Lung microvascular endothelial cell (primary cell): ENCODE measurements at places on chromosomes 6 and 20. TPM values are rescaled to one million over a fixed set of nuclear protein-coding genes. Genes with fewer than 3 reads are reported as not detected.

Gene ANKS1A
- total RNA-seq: 13.7 and 35.1 TPM in 2 replicates

Gene MTFR2
- 0.60 and 1.1 TPM in 2 replicates for total RNA-seq

Gene MACROD2
- under 0.01 and 0.40 TPM in 2 replicates for total RNA-seq

Gene TRIM10
- under 0.01 TPM in 1 of 2 replicates, not detected in the other for total RNA-seq

Gene BACH2
- 2.8 TPM in 2 replicates for total RNA-seq

Gene TTK
- 2.2 and 8.7 TPM in 2 replicates for total RNA-seq

GRCh38 chr20:34951652-34952051, 4.0 kb downstream of the GSS start:
- DNase-seq: peak; percentile 79

DNA sequence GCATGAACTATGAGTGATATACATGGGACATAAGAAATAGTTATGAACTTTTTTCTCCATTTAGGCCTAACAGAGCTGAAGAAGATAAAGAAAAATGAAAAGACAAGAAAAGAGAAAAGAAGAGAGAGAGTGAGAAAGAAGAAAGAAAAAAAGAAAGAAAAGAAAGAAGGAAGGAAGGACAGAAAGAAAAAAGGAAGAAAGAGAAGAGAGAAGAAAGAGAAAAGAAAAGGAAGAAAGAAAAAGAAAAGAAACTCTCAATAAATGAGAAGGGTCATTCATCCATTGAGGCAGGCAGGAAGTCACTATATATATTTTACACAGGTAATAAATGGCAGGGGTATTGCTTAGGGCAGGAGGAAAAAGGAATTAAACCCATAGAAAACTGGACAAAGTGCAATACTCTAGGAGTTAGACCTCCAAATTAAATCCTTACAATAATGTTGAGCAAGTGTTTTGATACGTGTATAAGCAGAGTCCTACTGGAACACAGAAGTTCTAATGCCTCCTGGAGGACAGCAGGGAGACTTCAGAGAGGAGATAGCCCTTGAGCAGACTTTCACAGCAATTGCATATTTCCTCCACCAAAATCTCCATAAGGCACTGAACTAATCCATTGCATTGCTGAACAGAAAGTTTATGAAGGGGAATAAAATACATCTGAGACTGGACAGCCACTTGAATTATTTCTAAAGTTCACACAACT, 86.4 kb upstream of the TENT5A start:
- no peak for DNase-seq

- no peak for DNase-seq
These were observed 172.1 kb upstream of the RUNX2 start for GRCh38 chr6:45156075-45156474.

DNA sequence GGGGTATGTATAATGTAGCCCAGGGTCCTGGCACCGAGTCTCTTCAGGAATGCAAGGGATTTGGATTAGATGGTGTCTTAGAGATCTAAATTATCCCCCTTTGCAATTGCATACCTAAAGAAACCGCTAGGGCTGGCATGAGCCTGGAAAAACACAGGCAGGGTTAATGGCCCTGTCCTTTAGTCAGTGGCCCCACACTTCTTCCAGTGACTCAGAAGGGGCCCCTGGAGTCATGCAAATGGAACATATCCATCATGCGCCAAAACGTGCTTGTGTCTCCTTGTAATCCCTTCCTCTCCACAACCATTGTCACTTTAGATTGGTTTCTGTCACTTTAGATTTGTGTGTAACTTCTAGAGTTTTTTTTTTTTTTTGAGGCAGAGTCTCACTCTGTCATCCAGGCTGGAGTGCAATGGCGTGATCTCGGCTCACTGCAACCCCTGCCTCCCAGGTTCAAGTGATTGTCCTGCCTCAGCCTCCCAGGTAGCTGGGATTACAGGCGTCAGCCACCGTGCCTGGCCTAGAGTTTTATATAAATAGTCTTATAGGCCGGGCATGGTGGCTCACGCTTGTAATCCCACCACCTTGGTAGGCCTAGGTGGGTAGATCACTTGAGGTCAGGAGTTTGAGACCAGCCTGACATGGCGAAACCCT, 8.7 kb upstream of the MYBL2 start:
- no peak for DNase-seq

DNA sequence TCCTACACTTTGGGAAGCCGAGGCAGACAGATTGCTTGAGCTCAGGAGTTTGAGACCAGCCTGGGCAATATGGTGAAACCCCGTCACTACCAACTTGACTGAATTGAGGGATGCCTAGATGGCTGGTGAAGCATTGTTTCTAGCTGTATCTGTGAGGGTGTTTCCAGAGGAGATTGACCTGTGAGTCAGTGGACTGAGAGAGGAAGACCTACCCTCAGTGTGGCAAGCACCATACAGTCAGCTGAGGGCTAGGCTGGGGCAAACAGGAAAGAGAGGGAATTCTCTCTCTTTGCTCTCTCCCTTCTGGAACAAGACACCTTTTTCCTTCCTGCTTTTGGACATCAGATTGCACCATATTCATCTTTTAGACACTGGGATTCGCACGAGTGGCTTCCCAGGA, 3.7 kb upstream of the ZUP1 start:
- peak; percentile 60 for DNase-seq

Gene APOM
- total RNA-seq: 0.22 and 0.40 TPM in 2 replicates

Gene BANF2
- not detected in 2 replicates for total RNA-seq

GRCh38 chr20:36670665-36671357, 24.8 kb upstream of the SLA2 start:
- DNase-seq: no peak

DNA sequence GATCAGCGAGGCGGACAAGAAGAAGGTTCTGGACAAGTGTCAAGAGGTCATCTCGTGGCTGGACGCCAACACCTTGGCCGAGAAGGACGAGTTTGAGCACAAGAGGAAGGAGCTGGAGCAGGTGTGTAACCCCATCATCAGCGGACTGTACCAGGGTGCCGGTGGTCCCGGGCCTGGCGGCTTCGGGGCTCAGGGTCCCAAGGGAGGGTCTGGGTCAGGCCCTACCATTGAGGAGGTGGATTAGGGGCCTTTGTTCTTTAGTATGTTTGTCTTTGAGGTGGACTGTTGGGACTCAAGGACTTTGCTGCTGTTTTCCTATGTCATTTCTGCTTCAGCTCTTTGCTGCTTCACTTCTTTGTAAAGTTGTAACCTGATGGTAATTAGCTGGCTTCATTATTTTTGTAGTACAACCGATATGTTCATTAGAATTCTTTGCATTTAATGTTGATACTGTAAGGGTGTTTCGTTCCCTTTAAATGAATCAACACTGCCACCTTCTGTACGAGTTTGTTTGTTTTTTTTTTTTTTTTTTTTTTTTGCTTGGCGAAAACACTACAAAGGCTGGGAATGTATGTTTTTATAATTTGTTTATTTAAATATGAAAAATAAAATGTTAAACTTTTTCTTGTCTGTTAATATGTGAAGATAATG, 2.2 kb downstream of the HSPA1B start:
- DNase-seq: peak; percentile 75

Gene CFAP61
- not detected in 2 replicates for total RNA-seq

- no peak for DNase-seq
These were observed 9.8 kb downstream of the FOXA2 start for GRCh38 chr20:22574545-22575086.

GRCh38 chr20:45426320-45427016, 10.5 kb downstream of the PIGT start:
- no peak for DNase-seq

- DNase-seq: no peak
These were observed 199.4 kb upstream of the PRND start for GRCh38 chr20:4522310-4522709.
